Hepatocyte (in vitro differentiated cells): ENCODE measurements at places on chromosomes 13 and 19.

DNA sequence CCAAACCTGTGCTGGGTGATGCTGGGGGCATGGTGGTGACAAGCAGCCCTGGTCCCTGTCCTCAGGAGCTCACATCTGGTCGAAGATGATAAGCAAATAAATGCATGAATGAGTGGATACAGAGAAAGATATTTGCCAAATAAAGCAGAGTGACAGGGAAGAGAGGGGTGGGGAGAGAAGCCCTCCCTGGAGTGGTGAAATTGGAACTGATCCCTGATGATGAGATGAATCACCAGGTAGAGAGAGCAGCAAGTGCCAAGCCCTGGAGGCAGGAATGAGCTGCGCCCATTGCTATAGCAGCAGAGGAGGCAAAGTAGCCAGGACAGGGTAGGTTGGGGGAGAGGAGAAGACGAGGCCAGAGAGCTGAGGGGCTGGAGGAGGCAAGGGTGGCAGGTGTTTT lies 13.7 kb downstream of the FXYD5 start:
- no peak overlapping the region for H3K27ac ChIP-seq
- H3K27me3 ChIP-seq, result no peaks in the 10 kb centered on the region
- H3K4me3 ChIP-seq, result no peak overlapping the region

DNA sequence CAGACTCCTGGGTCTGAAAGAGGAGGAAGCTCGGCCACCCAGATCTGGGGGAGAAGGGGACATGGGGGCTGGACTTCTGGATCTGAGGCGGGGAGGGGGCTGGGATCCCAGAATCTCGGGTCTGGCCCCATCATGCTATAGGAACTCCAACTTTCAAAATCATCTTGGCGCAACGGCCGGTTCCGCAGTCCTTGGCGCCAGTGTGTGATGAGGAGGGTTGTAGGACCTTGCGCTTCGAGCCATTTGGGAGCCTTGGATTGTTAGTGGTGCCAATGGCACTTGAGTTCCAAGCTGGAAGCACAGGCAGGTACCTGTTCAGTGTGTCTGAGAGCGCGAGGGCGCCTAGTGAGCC lies 324 bp downstream of the RUVBL2 start:
- peak overlapping the region; percentile 27 for H3K4me3 ChIP-seq
- no peaks in the 10 kb centered on the region for H3K36me3 ChIP-seq
- no peaks in the 10 kb centered on the region for H3K27me3 ChIP-seq
- H3K4me1 ChIP-seq, result peaks cover 18% of the 10 kb centered on the region
- peak overlapping the region; percentile 72 for H3K27ac ChIP-seq
- DNase-seq, result no peak

GRCh38 chr13:66301006-66301405 lies 929.1 kb downstream of the PCDH9 start:
- no peak overlapping the region for H3K4me3 ChIP-seq
- H3K36me3 ChIP-seq, result no peaks in the 10 kb centered on the region
- no peaks in the 10 kb centered on the region for H3K27me3 ChIP-seq
- H3K4me1 ChIP-seq, result no peaks in the 10 kb centered on the region

GRCh38 chr13:27302643-27303262 lies 32.1 kb downstream of the RASL11A start:
- H3K36me3 ChIP-seq, result no peaks in the 10 kb centered on the region
- H3K27me3 ChIP-seq, result no peaks in the 10 kb centered on the region
- no peaks in the 10 kb centered on the region for H3K4me1 ChIP-seq
- no peak overlapping the region for H3K27ac ChIP-seq
- H3K4me3 ChIP-seq, result no peak overlapping the region

- peak overlapping the region; percentile 61 for H3K27ac ChIP-seq
- no peak overlapping the region for H3K4me3 ChIP-seq
- DNase-seq, result no peak
- peaks cover 8% of the 10 kb centered on the region for H3K27me3 ChIP-seq
- no peaks in the 10 kb centered on the region for H3K36me3 ChIP-seq
- peaks cover 12% of the 10 kb centered on the region for H3K4me1 ChIP-seq
These were observed 35.9 kb upstream of the IGFL1 start for GRCh38 chr19:46193678-46194077.
